ENCODE measurements at places on chromosomes 5 and 9.

GRCh38 chr9:131347376-131348020 is 46.4 kb upstream of the PRRC2B start:
- DNase-seq = no peak

- no peak for DNase-seq
Measured at GRCh38 chr5:94239266-94239665, 379.1 kb downstream of the KIAA0825 start.

GRCh38 chr5:32193591-32193990 is 19.5 kb upstream of the GOLPH3 start:
- no peak for DNase-seq

DNA sequence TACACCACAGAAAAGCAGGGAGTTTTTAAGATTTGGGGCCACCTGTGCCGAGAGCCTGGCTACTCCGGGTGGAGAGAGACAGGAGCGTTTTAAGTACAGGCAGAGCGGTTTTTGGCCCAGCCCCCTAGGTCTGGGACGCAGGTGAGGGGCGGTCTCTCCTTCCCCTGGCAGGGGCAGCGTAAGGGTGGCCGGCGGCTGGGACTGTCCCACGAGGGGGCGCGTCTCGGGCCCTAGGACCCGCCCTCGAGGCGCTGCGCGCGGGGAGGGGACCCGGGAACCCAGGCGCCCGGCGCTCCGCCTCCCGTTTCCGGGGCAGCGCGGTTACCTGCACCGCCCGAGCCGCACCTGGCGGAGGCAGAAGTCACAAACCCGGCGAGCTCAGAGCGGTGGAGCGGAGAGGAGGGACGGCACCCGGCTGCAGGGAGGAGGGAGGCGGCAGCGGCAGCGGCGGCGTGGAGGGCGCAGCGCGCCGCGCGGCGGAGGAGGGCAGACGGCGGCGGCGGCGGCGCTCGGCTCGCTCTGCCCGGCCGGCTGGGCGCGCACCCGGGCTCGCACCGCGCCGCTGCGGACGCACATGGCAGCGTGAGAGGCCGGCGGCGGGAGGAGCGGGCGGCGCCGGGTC is at the start of gene WWC1:
TSS of gene WWC1 (plus strand) at position 304 of the 622 bp plus-strand sequence. CDS start 508 bp downstream, outside the sequence.
- DNase-seq = peak; percentile 25

GRCh38 chr9:134561427-134562145 is 80.0 kb upstream of the COL5A1 start:
- DNase-seq = no peak

DNA sequence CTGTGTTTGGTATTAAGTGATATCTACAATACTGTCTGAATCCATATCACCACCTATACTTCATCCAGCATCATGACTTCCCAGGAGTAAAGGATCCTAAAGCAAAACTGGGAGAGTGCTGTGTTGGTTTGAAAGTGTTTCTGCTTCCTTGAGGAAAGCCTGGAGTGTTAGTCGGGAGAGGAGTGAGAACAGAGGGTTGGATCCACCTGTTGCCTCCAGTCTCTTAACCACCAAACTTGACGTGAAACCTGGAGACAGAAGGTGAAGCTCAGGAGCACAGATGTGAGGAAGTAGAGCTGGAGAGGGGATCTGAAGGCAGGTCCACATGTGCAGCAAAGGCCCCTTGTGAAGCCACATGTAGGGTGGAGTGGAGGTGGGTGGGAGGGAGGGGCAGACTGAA is 88.2 kb downstream of the EGFLAM start:
- no peak for DNase-seq

DNA sequence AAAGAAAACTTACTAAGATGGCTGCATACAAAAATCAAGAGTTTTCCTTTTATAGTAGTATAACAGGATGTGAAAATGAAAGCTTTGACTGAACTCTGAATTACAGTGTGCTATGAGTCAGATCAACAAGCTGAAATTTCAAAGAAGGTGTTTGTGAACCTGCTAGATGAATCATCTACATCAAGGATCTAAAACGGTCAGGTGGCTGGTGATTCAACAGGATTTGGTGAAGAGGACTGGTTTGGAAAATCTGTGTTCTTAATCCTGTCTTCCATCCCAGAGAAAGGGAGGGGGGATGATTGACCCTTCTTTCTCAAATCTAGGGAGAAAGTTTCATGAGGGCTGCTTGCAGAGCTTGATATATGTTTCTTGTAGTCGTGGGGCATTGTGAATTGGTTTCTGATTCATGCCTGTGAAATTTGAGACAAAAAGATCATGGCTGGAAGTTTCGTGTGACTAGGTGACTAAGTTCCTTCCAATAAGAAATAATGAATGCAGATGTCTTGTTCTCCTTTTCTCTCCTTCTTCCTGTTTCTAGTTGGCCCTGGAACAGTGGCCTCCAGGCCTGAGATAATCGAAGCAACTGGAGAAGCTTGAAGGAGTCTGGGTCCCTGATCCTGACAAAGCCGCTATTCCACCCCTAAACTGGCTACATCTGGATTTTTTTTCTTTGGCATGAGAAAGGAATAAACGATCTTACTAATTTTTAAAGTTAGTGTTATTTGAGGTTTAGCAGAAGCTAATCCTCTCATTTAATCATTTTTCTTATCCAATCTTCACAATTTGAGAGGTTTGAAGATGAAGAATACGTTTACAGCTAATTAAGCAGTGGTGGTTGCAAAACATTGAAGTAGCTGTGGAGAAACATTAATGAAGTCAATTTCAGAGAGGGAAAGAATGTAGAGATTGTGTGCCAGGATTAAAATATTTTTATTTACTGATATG is 67.2 kb downstream of the MRPS30 start:
- DNase-seq = peak; percentile 83

DNA sequence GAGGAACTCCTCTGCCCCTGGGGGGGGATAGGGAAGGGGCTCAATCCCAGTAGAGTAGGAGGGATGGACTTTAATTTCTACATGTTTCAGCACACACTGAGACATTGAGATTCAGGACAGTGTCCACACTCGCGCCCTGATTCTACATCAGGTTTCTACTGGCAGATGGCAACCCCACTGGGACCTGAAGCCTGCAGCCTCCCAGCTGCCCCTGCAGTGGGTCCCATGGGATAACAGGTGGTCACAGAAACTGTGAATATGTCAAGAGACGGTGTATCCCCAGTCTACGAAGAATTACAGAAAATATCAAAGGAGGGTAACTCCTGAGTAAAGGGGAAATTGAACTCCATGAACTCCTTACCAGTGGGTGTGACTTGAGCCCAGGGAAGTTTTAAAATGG is 2.4 kb upstream of the TERT start:
- DNase-seq = no peak

DNA sequence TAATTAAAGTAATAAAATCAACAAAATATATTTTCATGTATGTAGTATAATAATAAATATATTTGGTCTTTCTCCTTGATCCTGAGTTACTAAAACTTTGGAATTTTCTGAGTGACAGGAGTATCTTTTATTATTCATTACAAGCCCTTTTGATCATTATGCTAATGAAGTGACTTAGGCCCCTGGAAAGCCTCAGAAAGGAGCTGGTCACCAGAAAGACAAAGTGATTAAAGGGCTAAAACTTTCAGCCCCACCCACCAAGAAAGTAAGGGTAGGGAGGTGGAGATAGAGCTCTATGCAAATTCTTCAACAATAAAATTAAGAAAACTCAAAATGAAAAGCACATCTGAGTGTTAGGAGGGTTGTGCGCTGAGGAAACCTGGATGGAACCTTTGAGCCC is 27.5 kb downstream of the UBQLN1 start:
- DNase-seq = no peak

DNA sequence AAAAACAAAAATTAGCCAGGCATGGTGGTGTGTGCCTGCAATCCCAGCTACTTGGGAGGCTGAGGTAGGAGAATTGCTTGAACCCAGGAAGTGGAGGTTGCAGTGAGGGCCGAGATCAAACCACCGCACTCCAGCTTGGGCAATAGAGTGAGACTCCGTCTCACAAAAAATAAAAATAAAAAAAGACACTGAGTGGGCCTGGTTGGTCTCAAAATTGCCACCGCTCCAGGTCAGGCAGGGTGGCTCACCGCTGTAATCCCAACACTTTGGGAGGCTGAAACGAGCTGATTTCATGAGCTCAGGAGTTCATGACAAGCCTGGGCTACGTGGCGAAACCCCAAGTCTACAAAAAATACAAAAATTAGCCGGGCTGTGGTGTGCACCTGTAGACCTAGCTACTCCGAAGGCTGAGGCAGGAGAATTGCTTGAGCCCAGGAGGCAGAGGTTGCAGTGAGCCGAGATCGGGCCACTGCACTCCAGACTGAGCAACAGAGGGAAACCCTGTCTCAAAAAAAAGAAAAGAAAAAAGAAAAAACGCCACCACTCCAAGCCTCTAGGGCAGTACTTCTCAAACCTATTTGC is 1.8 kb downstream of the STK10 start:
- no peak for DNase-seq

DNA sequence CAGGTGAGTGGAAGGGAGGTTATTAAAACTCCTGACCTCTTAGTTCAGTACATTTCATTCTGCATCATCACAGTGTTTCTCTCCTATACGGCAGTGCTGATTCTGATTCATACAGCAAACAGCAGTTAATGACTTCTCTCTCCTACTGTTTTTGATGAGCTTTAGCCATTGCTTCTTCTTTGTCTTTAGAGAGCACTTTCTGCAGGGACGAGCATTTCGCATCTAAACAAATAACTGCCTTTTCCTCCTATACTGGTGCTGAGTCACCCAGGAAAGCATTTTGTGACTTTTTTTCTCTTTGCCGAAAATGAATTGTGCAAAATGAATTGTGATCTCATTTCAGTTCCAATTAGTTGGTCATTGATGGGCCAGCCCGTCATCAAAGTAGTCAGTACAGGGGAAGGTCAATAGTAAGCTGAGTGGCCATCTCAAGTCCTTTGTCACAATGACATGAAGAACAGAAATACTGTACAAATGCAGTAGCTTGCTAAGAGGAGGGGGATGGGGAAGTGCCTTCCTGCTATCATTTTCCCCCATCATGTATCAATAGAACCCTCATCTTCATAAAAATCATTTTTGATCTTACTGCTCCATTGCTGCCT is 98.5 kb downstream of the INSYN2B start:
- no peak for DNase-seq

GRCh38 chr5:180850434-180851078 is 10.5 kb downstream of the ZFP62 start:
- no peak for DNase-seq

DNA sequence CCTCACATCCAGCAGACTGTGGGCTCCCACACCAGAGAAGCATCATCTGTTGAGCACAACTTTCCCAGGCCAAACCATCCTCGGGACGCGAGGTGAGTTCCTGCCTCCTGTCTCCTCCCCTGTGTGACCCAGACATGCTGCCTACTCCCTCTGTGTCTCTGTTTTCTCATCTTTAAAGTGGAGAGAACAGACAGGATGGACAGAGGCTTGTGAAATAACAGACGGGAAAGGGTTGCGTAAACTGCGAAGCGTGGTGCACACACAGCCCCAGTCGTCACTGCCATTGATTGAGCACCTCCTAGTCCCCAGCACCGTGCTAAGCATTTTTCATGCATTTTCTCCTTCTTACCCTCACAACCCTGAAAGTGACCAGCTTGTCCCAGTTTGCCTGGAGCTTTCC is 52.1 kb upstream of the LMX1B start:
- DNase-seq = no peak

GRCh38 chr5:43852279-43852678 is 249.3 kb downstream of the NNT start:
- no peak for DNase-seq

DNA sequence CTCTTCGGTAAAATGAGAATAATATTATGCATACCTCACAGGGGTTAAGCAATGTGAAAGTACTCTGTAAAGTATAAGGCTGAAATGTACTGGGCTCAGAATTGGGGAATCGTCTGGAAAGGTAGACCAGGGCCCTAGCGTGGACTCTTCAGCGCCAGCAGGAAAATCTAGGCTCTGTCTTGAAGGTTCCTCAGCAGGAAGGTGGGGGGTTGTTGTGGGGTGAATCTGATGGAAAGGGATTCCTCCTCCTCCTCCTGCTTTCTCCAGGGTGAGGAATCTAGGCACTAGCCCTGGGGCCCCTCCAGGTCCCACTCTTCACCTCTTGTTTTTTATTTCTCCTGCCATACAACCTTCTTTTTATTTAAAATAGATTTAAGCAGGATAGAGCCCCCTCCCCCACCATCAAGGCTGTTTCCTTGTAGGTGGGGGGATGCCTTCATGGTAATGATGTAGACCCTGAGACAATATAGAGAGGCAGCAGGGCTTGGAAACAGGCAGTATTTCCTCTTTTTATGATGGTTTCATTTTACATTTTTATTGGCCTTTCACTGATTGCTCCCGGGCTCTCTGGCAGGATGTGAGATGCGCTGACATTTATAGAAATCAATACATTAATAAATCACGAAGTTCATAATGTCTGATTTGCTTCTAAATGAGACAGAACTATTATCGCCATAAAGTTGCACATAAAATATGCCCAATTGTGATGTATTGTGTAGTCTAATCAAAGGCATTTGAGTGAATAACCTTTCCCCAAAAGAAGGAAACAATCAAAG is 78.9 kb upstream of the GABRP start:
- DNase-seq = no peak

DNA sequence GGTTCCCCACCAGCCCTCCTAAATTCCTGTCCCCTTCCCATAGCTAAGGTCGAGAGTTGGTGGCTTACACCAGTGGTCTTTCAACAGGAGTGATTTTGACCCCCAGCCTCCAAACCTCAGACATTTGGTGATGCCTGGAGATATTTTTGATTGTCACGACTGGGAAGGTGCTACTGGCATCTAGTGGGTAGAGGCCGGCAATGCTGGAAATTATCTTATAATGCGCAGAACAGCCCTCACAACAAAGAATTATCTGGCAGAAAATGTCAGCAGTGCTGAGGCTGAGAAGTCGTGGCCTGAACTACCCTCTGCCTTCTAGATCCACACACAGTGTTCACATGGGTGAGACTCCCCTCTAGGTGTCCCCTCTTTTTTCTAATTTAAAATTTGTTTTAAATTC is 69.6 kb downstream of the IL31RA start:
- DNase-seq = no peak

GRCh38 chr9:89732295-89732938 is 127.6 kb downstream of the GADD45G start:
- DNase-seq = no peak

DNA sequence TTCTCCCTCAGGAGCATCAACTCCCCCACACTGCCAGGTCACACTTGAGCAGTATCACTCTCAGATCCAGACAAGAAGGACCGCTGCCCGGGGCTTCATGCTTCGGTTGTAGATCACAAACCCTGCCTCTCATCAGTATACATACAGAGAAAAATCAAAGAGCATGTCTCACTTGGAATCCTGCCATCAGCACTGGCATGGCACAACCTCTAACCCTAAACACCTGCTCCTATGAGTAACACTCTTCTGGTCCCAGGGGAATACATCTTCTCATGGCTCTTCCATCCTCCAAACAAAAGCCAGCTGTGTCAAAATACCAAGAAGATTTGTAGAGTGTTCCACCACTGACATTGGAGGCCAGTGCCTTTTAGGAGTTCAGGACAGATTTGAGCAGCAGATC is 84.8 kb upstream of the MIER3 start:
- no peak for DNase-seq

All from activated CD4-positive, alpha-beta T cell treated with anti-CD3 and anti-CD28 coated beads, Interleukin-2, amount 50 U/mL, for 16 hours (primary cell).